ENCODE measurements at places on chromosomes 7 and 10.

- no peak for DNase-seq
These were observed 621.5 kb upstream of the MKI67 start for GRCh38 chr10:128747582-128748346.

- no peak for DNase-seq
These were observed 319.0 kb downstream of the DGKB start for GRCh38 chr7:14583518-14583917.

DNA sequence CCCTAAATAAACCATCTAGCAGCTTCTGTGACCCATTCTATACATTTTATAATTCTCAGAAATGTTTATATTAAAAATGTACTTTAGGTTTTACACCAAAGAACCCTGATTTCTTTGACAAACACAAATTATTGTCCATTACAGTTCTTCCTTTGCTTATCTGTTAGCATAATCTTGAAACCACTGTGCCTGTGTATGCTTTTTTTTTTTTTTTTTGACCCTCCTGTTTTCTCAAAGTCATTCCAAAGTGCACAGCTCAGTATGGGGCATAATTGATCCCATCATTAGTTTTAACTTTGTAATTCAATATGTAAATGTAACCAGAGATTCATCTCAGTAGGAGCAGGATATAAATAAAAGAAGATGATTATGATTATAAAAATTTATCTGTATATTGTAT lies 229.3 kb downstream of the DGKB start:
- DNase-seq = no peak

DNA sequence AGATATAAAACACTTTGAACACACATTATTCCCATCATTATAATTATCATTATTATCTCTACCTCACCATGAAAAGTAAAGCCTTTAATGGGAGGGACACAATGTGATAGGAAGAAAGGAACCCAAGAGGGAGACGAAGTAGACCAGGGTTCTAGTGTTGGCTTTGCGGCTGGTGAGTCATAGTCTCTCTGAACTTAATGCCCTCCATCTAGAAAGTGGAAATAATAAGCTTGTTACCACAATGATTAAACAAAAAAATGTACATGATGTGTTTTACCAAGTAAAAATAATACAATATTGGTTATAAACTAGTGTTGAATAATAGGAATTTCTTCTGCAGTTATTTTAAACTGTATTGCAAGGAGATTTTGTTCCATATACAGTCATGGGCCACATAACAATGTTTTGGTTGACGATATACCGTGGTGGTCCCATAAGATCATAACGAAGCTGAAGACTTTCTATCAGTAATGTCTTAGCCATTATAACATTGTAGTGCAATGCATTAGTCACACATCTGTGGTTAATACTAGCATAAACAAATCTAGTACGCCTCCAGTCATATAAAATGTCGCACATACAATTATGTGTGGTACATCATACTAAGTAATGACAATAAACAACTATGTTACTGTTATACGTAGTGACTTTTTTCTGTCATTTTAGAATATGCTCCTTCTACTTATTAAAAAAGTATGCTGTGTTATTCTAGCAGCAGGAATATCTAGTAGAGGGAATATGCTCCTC lies 450.6 kb upstream of the SORCS1 start:
- DNase-seq = no peak

DNA sequence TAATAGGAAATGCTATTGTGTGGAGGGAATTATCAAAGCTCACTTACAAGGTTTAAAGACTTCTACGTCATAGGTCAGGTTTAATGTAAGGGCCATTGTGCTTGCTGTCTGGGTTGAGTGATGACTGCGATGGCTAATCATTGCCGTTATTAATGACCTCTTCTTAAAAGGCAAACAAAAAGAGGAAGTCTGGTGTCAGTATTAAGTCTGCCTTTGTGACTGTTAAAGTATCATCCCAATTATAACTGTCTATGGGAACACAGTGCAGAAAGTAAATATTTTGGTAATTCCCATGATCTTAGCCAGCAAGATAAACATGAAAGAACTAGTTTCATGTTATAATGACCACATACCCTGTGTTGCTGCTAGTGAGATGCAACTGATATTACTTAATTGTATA lies 382.4 kb downstream of the BBS9 start:
- DNase-seq = no peak

- no peak for DNase-seq
These were observed 39.5 kb upstream of the PPP1R17 start for GRCh38 chr7:31647511-31647910.

DNA sequence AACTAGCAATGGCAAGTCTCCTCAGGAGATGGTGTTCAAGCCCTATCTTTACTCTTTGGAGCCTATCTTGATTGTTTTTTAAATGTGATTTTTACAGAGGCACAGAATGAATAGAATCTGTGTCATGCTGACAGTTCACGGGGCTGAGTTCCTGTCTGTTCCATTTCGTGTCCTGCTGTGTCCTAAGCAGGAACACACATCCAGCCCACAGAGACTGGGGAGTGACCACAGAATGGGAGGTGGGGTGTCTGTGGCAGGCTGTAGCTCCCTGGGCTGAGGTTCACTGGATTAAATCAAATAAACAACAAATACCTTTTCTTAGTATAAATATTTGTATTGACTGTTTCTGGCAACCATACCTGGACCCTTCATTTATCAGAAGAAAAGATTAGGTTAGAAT lies 73.4 kb upstream of the CARD11 start:
- DNase-seq = no peak

DNA sequence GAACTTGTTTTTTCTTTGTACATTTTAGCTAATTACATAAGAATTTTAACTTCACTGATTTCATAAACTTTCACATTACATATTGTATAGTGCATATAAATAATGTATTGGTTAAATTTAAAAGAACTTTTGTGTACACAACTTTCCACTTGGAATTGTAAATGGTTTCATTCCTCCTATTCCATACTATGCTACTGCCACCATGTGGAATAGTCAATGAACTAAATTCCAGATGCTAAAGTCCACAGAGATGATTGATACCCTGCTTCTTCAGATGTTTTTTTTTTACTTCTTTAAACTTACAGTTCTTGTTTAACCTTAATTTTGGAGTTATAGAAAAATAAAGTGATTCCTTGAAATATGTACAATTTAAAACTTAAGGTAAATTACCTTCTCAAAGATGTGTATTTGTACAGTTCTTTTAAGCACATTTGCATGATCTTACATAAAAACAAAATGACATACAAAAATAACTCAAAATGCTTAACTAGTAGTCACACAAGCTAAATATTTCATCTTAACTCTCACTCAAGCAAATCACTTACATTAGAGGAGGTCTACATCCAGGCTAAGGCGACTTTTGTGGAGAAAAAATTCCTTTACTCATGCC lies 247.6 kb upstream of the HGF start:
- DNase-seq = no peak

GRCh38 chr10:87729940-87730339 lies 70.3 kb downstream of the PAPSS2 start:
- DNase-seq = no peak

DNA sequence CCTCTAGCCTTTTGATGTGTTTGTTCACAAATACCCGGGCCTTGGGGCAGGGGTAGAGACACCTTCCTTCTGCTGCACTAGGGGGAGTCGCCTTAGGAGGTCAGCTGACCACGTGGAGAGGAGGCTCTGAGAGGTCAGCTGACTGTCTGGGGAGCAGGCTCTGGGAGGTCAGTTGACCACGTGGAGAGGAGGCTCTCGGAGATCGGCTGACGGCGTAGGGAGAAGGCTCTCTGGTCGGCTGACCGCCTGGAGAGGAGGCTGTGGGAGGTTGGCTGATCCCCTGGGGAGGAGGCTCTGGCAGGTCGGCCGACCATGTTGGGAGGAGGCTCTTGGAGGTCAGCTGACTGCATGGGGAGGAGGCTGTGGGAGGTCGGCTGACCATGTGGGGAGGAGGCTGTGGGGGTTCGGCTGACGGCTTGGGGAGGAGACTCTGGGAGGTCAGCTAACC lies 59.6 kb upstream of the LYZL1 start:
- no peak for DNase-seq

- no peak for DNase-seq
These were observed 47.3 kb downstream of the CTNNA3 start for GRCh38 chr10:67648613-67649229.

DNA sequence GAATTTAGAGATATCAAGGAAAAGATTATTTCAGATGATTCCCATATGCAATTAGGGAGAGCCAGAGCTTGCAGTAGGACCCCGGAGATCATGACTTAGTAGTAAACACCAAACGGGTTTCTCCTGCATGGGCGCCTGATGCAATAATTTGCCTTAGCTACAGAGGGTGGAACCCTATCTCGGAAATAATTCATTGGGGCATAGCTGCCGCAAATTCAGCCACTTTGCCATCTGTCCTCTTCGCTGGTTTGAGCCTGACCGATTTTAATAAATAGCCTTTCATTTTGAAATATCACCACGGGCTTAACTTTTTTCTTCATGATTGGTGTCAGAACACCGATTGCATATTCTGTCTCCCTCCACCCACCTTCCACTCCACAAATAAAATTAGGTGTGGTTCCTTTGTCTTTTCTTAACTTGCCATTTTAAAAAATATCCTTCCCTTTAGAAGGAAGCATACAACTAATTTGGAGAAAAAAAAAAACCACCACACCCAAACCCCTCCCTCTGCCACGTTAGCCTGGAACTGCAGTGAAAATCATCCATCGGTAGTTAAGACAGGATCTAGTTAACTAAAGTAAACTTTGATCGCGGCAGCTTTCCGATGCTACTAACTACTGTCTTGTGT lies 1.4 kb downstream of the GARS1 start:
- no peak for DNase-seq
